NCI-H1048 (cell line): ENCODE measurements at places on chromosomes 4 and X.

DNA sequence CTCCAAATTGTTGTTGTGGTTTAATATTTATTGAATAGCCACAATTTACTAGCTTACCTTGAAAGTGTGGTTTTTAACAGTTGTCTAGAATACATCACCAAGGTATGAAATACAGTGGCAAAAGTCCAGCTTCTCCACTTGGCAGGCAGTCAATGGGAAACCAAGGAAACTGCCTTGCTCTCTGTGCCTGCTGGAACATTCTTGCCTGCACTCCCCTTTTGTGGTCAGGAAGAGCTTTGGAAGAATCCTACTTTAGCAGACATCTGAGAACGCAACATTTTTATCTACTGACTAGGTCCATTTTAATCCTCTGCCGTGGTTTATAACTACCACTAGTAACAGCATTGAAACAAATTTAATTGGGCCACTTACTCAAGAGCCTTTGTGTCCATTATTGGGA, 64.5 kb downstream of the TENM3 start:
- DNase-seq, result no peak

DNA sequence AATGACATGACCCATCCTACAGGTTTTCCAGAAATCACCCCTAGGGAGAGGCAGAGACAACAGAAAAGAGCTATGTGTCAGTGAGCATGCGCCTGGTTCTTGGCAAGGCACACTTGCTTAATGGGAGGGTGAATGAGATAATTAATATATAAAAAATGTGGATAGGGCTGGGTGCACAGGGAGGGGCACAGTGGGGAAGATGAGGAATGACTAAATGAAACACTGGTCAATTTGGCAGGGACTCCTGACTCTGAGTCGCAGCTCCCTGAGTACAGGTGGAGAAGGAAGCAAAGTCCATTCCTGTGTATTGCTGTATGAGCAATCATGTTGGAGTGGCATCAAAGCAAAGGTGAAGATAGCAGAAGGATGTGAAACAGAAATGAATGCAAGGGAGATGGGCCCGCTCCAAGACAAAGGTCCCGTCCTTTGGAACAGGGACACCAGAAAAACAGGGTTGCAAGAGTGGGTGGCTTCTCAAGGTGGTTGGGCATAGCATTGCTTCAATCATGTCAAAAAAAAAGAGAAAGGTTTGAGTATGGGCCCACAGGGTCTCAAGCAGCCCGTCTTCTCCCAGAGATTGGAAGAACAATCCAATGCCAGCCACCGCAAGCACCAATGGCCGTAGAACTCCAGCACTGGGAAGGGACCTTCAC, 278.4 kb upstream of the AGTR2 start:
- DNase-seq, result no peak

DNA sequence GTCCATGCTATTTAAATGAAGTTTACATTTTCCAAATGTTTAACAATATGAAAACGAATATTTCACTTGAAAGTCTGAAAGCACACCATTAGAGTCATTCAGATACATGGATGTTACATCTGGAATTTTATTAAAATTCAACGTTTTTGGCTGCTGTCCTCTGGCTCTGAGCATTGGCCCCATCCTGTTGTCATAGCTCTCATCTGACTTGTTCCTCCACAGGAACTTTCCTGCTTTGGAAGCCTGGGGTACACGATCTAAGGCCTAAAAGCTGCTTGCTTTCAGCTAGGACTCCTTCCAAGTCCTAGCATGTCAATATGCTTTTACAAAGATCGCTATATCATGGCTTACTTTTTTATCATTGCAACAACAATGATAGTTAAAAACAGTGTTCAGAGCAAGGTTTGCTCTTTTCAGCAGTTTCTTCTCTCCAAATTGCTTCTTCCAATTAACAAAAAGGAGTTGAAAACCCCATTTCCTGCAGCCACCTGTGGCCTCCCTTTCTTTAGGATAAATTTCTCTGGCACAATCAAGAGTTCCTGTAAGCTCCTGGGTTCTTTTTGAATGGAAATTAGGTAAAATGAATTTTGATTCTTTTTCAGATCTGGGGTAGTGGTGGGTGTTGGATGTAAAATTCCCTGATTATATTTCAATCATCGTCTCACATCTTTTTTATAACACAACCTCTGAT, 413.4 kb upstream of the AGA start:
- DNase-seq, result no peak

DNA sequence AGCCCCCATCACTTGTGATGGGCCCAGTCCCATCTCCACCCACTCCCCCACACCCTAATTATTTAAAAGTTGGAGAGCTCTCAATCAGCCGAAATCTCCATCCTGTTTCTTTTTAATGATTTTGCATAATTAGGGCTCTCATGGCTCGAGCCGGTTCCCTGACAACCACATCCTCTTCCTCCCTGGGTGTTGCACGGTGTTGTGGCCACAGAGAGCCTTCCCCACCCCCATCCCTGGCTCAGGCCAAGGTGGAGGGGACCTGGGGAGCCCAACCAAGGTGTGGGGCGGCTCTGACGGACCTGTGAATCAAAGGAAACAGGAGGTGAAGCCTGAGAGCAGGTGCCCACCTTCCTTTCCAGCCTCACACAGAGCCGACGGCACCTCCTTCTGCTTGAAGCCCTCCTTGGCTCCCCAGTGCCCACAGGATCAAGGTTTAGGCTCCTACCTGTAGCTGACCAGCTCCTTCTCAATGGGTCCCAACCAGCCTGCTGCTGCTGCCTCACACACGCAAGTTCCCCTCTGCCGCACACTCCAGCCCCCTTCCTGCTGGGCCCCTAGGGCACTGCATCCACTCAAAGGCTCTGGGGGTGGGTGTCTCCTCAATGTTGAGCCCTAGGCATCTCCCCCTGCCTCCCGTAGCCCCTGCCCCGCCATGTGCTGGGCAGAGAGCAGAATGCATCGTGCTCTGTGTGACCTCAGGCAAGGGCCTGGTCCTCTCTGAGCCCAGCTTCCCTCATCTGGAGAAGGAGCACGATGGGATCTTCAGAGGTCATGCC, 68.7 kb downstream of the WFS1 start:
- no peak for DNase-seq

GRCh38 chrX:139091066-139091465, 379.5 kb upstream of the FGF13 start:
- DNase-seq, result no peak

DNA sequence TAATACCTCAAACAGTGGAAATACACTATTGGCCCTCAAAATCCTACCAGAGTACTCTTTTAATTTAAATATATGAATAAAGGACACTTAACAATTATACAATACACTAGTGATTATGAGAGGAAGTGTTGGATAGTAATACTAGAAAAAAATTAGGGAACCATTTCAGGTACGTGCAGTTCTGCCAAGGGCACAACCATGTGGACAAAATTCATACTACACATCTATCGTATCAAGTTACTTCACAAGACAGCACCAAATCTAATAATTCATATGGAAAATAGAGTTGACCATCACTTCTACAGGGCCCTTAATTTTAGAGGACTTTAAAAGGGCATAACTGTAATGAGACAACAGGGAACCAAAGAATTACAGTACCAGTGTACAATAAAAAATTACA, 69.2 kb upstream of the ZCCHC13 start:
- no peak for DNase-seq

DNA sequence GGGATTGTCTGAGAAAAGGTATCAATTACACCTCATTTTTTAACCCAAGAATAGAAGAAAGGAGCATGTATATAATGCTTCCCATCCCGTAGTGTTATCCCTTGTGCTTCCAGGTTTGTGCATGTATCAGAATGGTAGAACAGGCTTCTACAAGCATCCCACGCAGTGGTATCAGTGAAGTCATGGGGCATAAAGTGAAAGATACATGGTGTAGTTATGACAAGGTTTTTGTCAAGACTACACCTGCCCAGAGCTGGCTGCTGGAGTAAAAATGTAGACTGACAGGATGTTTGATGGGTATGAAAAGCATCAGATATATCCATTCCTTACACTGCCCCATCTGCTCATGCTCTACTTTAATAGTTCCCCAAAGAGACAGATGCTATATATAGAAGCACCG, 9.5 kb downstream of the TLR1 start:
- DNase-seq, result no peak

GRCh38 chrX:130147631-130148030, 18.0 kb downstream of the AIFM1 start:
- no peak for DNase-seq

- no peak for DNase-seq
Observed at GRCh38 chr4:140641105-140641555, 72.4 kb upstream of the UCP1 start.

DNA sequence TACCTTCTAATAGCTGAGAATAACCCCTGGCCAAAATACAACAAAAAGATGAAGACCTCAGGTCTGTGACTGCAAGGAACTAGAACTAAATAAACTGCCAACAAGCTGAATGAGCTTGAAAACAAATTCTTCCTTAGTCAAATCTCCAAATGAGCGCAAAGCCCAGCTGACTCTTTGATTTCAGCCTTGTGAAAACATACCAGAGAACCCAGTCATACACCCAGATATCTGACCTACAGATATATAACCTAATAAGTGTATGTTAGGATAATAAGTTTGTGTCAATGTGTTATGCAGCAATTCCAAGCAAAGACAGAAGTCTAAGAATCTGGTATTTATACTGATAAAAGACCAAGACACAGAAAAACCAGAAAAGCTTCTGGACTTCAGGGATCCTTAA, 38.0 kb upstream of the ADGRL3 start:
- DNase-seq, result no peak

DNA sequence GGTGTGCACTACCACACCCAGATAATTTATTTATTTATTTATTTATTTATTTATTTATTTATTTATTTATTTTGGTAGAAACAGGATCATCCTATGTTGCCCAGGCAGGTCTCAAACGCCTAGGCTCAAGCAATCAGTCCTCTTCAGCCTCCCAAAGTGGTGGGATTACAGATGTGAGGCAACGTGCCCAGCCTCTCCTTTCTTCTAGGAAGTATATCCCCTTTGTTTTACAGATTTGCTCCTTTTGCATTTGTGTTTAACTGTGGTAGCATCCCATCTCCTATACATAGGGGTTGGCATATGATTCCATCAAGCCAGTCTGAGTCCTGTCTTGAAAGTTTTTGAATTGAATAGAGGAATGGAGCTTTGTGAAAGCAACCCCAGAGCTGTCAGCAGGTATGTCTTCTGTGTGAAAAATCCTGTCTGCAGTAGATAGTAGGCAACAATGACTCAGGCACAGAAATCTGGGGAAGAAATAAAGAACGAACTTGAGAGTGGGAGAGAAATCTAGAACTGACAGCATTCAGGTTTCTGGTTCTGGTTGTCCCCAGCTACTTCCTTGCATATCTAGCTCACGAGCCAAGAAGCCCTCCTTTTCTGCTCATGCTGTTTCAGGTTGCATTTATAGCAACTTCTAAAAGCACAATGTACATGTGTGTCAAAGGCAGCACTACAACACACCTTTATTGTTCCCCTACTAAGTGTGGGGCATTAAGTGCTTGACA, 113.7 kb upstream of the LSM6 start:
- no peak for DNase-seq

GRCh38 chrX:42869659-42870476, 91.9 kb upstream of the PPP1R2C start:
- DNase-seq, result no peak

GRCh38 chrX:28398342-28398741, 188.9 kb upstream of the IL1RAPL1 start:
- no peak for DNase-seq

GRCh38 chr4:10684631-10685030, at the start of gene CLNK:
TSS of gene CLNK (minus strand) at chr4:10684768. CDS start at chr4:10667869, 16,899 bp downstream.
- DNase-seq, result no peak

DNA sequence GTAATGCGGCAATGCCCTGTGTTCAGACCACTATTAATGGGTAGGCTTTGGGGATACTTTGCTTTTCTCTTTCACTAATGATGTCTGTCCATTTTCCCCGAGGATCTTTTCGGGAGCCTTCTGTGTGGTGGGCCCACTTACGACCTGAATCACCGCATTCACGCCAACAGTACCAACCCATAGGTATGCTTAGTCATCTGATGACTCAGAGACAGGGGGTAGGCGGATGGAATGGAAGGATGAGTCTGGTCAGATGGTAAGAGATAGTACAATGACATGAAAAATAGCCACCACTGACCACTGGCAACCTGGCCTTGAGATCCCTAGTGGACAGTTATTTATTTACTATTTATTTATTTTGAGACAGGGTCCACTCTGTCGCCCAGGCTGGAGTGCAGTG, 76.0 kb upstream of the DHRSX start:
- no peak for DNase-seq

DNA sequence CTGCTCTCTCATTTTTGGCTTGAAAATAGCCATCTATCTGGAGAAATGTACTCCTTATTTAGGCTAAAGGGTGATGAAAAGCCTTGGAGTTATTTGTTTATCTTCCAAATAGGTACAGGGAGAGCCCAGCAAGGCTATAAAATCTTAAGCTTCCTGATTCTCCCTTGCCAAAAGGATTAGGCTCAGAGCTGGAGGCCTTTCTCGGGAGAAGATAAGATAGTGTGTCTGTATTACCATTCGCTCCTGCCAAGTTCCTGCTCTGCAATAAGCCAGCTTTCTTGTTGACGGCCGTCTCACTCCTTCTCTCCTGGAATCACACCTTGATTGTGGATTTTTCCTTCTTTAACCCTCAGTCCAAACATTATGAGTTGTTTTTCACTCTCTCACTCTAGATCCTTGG, 171.8 kb upstream of the TTC29 start:
- no peak for DNase-seq

GRCh38 chr4:167210166-167210565, 24.1 kb downstream of the SPOCK3 start:
- no peak for DNase-seq

DNA sequence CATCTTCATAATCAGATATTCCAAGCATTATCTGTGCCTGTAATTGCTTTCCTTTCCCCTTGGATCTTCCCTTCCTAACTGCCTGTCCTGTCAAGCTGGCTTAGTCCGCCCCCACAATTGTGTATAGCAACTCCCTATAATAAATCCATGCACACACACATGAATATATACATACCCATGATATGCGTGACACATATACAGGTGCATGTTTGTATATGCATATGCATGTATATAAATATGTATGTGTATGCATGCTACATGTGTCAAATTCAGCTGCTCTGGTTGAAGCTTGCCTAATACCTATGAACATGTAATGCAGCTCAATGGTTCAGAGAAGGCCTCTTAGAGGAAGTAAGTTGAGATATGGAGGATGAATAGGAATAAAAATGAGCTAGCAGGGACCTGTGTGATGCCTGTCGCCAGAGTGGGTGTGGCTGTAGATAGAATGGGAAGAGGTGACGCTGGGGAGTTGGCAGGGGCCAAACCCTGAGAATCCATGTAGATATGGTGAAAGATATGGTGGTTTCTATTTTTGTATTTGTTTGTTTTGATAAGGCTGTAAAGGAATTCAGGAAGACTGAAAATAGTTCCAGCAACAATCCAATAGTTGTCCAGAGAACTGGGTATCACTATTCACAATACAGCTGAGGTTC, 595.0 kb upstream of the BOD1L1 start:
- no peak for DNase-seq

DNA sequence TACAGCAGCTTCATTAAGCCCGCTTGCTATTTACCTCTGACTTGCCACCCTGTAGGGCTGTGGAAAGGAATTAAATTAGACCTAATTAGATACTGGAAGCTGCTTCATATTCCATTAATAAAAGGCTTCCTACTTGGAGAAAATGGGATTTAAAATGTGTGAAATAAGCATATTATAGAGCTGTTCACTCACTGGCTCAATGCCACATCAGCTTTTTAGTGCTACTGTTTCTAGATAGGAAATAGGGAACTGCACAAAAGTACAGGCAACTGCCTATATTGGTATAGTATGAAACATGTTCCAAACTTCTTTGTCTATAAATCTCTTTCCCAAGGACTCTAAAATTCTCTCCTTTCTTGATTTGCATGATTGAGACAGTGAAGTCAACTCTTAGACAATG, 407.9 kb upstream of the AADAT start:
- DNase-seq, result no peak
